ENCODE measurements at places on chromosomes 16 and 17. TPM values are rescaled to one million over a fixed set of nuclear protein-coding genes. Genes with fewer than 3 reads are reported as not detected.

GPR139 gene
- polyA plus RNA-seq, result not detected

PERCC1 gene
- polyA plus RNA-seq, result not detected

HBM gene
- polyA plus RNA-seq, result not detected

NME4 gene
- polyA plus RNA-seq, result 67.2 TPM

AURKB gene
- not detected for polyA plus RNA-seq

PLEKHH3 gene
- polyA plus RNA-seq, result not detected

FOXL1 gene
- polyA plus RNA-seq, result not detected

TMEM235 gene
- not detected for polyA plus RNA-seq
